Activated T-helper 1 cell treated with anti-CD3 and anti-CD28 coated beads, Interleukin-12 subunit alpha, Interleukin-12 subunit beta, Interleukin-2, Interleukin-4 antibody, amounts not matched to agents 30 ng/mL and 10 ng/mL and 1 ng/mL, durations not matched to agents 14 hours and 24 hours and 36 hours (primary cell): ENCODE measurements at places on chromosomes 6 and 20. TPM values are rescaled to one million over a fixed set of nuclear protein-coding genes. Genes with fewer than 3 reads are reported as not detected.

Gene TOX2
- 4.0 and 4.8 TPM in 2 replicates for total RNA-seq

Gene ACTL10
- total RNA-seq = 3.7 and 4.2 TPM in 2 replicates

Gene GRIK2
- total RNA-seq = not detected in 2 replicates

Gene CAGE1
- 0.13 and 0.20 TPM in 2 replicates for total RNA-seq

DNA sequence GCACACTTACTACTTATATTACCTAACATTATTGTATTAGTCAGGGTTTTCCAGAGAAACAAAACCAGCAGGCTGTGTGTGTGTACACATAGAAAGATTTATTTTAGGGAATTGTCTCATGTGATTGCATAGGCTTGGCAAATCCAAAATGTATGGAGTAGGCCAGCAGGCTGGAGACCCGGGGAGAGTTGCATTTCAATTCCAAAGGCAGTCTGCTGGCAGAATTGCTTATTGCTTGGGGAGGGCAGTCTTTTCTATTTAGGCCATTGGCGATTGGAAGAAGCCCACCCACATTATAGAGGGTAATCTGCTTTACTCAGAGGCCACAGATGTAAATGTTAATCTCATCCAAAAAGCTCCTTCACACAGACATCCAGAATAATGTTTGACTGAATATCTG, 157.0 kb downstream of the ADGRG6 start:
- DNase-seq = no peak
- no peak overlapping the region for H3K27ac ChIP-seq
- no peaks in the 10 kb centered on the region for H3K4me1 ChIP-seq

- peaks cover 16% of the 10 kb centered on the region for H3K27me3 ChIP-seq
- no peak overlapping the region for H3K4me3 ChIP-seq
- no peak for DNase-seq
- no peaks in the 10 kb centered on the region for H3K4me1 ChIP-seq
These were observed 42.8 kb downstream of the SNHG17 start for GRCh38 chr20:38392356-38392755.

GRCh38 chr6:37972994-37973757, 153.6 kb downstream of the ZFAND3 start:
- H3K4me3 ChIP-seq = no peak overlapping the region
- peaks cover 13% of the 10 kb centered on the region for H3K36me3 ChIP-seq
- peaks cover 28% of the 10 kb centered on the region for H3K4me1 ChIP-seq
- H3K27ac ChIP-seq = no peak overlapping the region
